ENCODE measurements at places on chromosomes 4 and X.

DNA sequence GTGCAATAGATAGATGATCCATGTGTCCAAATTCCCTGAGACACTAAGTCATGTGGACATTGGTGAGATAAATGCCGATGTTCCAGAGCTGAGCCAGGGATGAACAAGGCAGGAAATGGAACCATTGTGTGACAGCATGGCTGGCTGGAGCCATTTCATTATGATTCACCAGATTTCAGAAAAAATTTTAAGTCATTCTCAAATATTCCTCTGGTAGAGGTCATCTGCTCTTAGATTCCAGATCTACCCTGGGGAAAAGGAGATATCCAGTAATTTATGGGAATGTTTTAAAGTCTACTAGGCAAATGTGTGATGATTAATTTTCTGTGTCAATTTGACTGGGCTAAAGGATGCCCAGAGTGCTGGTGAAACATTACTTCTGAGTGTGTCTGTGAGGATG is 287.3 kb downstream of the STK32B start:
- no peak for DNase-seq

GRCh38 chr4:127229855-127230608 is 402.7 kb upstream of the INTU start:
- no peak for DNase-seq

DNA sequence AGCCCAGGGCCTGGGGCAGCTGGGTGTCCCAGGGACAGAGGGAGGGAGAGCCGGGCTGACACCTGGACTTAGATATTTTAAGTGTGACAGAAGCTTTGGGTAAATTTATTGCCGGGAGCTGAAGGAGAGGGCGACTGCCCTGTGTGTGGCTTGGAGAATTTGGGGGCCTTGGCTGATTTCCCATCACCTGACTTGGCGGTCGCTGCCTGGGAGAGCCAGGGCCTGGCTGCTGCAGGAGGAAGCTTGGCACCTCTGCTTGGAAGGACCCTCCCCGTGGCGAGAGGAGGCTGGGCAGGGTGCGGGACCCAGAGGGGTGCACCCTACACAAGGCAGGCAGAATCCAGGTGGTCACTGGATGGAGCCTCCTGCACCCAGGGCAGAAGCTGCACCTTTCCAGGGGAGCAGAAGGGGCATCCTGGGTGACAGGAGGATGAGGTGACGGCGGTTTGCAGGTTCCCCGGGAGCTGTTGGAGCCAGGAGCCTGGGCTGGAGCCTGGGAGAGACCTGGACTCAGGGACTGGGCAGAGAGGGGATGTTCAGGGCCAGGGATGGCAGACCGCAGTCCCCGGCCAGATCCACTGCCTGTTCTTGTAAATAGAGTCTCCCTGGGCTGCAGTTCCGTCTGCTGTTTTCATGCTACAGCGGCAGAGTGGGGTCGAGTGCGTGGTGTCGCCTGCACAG is 72.0 kb downstream of the RGS12 start:
- DNase-seq: no peak

- DNase-seq: no peak
Measured at GRCh38 chrX:114962209-114962608, 55.2 kb downstream of the IL13RA2 start.

DNA sequence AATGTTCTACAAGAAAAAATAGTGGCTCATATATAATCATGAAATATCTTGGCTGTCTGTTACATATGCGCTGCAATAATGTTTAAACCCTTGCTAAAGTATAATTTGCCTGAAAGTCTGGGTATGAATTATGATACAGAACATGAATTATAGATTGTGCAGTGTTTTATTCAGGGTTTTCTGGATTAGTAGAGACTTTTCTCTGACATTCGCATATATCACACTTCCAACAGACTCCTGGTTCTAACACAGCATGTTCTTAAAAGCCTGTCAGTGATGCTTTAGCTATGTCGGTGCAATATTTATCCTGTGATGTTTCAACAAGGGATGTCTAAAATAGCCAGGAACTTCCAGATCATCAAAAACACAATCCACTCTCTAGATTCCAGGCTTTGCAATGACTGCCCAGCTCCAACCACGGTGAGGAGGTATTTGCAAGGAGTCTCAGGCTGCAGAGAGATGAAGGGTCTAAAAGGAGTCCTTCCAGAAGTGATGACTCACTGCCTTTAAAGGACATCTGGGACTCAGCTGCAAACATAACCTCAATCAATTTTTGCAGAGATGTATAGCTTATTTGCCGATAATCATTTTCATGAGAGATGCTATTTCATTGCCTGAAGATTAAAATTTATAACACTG is 69.4 kb downstream of the RWDD4 start:
- no peak for DNase-seq

DNA sequence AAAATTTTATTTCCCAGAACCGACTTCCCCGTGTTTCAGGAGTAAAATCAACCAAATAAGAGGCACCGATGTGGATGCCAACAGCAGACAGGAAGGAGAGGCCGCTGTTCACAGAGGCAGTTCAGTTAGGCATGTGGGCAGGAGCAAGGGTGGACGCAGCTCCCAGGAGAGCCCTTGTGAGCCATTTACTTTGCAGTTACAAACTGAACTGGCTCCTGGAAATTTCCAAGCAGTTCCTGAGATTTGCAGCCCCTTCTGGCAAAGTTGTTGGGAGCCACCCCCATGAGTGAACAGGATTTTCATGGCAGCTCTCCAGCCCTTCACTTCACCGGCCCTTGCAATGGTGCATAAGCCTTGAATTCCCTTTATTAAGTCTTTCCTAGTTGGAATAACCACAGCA is 189.1 kb downstream of the AFAP1 start:
- DNase-seq: no peak

GRCh38 chr4:7247521-7247920 is 55.2 kb downstream of the SORCS2 start:
- no peak for DNase-seq

DNA sequence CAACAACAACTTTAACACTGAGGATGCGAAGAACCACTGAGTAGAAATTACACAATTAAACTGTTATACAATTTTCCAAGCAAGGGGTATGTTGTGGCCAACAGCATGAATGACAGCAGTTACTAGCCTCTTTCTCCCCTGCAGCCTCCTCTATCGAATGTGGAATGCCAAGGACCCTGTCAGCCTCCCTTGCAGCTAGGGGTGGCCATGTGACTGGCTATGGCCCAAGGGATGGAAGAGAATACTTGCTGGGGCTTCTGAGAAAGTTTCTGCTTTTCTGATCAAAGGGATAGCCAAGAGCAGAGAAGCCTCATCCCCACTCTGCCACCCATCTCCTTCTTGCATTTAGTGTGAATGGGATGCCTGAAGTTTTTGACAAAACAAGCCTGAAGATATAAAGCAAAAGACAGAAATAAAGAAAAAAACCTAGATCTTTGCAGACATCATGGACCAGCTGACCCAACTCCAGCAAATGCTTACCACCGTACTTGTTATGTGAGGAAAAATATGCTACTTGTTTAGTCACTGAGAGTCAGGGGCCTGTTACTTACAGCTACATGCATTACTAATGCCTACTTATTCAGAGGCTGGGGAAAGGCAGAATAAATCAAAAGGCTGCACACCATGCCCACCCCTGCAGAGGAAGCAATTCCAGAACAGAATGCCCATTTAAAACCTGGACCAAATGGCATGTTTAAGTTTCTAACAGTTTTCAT is 32.0 kb downstream of the DCTD start:
- no peak for DNase-seq

DNA sequence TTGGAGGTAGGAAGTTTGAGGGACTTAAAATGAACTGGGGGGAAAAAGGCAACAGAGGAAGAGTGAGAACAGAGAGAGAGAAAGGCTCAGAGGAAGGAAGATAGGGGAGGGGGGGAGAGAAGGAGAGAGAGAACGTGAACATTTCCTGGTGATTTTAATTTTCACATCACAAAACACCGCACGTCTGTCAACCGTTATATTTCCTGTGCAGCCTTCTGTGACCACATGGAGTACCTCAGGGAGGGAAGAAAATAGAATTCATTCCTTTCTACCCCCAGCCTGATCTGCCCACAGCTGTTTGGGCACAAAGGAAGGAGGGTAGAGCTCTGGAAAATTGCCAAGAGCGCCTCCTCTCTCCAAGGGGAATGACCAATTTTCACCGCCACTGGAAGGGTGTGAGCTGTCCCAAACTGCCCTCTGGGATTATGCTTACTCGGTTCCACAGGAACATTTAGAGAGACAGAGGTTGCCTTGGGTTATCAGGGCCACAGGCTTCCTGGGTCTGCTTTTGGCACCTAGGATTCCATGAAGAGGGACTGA is 135.7 kb upstream of the MAMLD1 start:
- no peak for DNase-seq

- no peak for DNase-seq
Measured at GRCh38 chr4:108738003-108738706, 24.7 kb downstream of the ETNPPL start.

DNA sequence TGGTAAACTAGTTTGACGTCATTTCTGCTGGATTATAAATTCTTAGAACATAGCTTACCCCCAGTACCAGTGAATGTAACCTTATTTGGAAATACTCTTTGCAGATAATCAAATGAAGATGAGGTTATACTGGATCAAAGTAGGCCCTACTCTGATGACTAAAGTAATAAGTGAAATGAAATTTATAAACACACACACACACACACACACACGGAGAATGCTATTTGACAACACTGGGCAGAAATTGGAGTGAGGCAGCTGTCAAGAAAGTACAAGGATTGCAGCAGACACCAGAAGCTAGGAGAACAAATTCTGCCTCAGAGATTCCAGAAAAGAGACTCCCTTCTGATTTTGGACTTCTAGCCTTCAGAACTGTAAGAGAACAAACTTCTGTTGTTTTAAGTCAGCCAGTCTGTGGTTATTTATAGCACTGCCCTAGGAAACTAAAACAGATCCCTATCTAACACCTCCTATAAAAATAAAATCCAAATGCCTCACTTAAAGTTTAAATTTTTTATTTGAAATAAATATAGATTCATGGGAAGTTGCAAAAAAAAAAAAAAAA is 448.6 kb downstream of the PCDH18 start:
- no peak for DNase-seq

DNA sequence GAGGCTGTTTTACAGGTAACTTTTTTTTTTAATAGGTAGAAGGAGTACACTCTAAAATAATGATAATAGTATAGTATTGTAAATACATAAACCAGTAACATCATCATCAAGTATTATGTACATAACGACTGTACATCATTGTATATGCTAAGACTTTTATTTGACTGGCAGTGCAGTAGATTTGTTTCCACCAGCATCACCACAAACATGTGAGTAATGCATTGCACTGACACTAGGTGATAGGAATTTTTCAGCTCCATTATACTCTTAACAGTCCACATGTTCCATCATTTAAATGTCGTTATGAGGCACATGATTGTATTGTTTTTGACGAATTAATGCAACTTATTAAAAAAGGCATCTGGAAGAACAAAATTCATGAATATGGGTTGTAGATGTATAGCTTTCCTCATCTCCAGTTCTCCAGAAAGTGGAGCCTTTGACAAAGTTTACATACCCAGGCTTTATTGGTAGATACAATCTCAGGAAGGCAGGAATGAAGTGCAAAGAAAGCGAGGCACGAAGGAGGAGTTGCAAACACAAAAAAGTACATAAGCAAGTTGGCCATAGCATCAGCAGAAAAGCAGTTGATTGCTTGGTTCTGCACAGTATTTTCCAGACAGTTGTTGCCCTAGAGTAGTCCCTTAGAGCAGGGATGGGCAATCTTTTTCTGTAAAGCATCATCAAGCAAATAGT is 336.9 kb upstream of the NR3C2 start:
- no peak for DNase-seq

DNA sequence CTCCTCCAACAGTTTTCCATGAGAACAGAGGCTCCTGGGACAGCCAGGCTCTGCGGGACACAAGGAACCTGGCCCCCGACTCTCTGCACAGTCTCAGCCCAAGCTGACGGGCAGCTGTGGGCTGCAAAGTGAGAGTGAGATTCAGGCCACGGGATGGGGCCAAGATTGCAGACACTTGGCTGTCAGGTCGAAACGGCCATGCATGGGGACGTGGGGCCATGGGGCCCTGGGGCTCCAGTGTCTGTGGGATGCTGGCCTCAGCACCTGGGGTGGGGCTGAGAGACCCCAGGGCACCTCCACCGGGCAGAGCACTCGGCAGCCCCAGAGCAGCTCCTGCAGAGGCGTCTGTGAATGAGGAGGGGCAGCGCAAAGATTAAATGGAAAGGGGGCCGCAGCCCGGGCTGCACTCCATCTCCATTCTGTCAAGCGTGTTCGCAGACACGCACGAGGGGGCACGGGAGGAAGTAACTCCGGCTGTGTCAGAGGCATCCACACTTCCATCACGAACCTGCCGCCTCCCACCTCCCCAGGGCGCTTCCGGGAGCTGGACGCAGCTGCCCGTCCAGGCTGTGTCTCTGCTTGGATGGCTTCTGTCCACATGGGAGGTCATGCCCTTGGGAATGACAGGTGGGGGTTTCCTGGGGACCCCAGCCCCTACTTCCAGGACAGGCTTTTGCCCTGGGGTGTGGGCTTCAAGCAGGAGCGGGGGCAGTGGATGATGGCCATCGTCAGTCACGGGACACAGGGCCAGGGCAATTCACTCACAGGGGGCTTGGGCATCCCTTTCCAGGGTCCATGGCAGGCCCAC is 82.8 kb upstream of the NKX1-1 start:
- DNase-seq: no peak

DNA sequence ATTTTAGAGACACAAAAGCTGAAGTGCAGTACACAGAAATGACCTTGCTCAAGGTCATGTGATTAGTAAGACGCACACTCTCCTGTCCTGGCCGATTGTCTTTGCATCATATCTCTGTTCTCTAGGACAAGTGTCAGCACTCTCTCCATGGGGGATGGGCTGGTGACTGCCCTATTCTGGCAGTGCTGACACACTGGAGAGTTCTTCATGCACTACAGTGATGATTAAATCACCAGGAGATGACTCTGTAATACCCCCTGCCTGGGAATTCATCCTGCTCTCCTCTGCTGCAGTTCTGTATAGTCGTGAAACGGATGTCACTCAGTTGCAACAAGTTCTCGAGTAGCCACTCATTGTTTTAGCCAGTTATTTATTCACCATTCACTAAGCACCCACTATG is 5.3 kb upstream of the SHISA3 start:
- peak; percentile 38 for DNase-seq
